Hepatocyte (in vitro differentiated cells): ENCODE measurements at places on chromosomes 2 and 18. TPM values are rescaled to one million over a fixed set of nuclear protein-coding genes. Genes with fewer than 3 reads are reported as not detected.

The GALNT13 gene
- 21.2 and 25.6 TPM in 2 replicates for polyA plus RNA-seq

GRCh38 chr2:120262761-120263428, 10.2 kb downstream of the RALB start:
- H3K36me3 ChIP-seq, result no peaks in the 10 kb centered on the region
- peak overlapping the region; percentile 34 for H3K27ac ChIP-seq
- no peak overlapping the region for H3K4me3 ChIP-seq
- DNase-seq, result no peak

DNA sequence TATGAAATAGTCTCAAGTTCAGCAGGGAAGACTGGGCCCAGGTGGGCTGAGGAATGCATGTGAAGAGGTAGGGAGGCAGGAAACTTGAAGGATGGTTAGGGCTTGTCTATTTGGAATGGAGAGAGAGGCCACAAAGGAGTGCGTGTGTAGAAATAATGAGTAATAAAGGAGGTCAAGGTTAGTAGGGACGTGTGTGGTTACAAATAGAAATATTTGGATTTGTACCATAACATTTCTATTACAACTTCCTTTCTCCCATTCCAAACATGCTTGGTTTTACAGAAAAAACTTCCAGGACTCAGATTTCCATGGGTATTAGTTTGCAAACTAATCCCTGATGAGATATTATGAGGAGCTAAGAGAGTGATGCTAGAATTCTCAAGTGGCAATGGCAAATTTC, 280.6 kb downstream of the NCKAP5 start:
- no peaks in the 10 kb centered on the region for H3K36me3 ChIP-seq
- no peaks in the 10 kb centered on the region for H3K27me3 ChIP-seq
- H3K27ac ChIP-seq, result no peak overlapping the region
- H3K4me3 ChIP-seq, result no peak overlapping the region

DNA sequence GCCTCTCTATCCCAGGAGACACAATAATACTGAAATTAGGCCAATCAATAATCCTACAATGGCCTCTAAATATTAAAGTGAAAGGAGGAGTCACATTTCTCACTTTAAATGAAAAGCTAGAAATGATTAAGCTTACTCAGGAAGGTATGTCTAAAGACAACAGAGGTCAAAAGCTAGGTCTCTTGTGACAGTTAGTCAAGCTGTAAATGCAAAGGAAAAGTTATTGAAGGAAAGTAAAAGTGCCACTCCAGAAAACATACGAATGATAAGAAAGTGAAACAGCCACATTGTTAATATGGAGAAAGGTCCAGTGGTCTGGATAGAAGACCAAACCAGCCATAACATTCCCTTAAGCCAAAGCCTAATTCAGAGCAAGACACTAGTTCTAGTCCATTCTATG, 9.5 kb downstream of the SESTD1 start:
- no peaks in the 10 kb centered on the region for H3K27me3 ChIP-seq
- H3K4me3 ChIP-seq, result no peak overlapping the region
